Kidney (tissue), 22 donors: ENCODE measurements at places on chromosomes 12 and 14. TPM values are rescaled to one million over a fixed set of nuclear protein-coding genes. Genes with fewer than 3 reads are reported as not detected.

DNA sequence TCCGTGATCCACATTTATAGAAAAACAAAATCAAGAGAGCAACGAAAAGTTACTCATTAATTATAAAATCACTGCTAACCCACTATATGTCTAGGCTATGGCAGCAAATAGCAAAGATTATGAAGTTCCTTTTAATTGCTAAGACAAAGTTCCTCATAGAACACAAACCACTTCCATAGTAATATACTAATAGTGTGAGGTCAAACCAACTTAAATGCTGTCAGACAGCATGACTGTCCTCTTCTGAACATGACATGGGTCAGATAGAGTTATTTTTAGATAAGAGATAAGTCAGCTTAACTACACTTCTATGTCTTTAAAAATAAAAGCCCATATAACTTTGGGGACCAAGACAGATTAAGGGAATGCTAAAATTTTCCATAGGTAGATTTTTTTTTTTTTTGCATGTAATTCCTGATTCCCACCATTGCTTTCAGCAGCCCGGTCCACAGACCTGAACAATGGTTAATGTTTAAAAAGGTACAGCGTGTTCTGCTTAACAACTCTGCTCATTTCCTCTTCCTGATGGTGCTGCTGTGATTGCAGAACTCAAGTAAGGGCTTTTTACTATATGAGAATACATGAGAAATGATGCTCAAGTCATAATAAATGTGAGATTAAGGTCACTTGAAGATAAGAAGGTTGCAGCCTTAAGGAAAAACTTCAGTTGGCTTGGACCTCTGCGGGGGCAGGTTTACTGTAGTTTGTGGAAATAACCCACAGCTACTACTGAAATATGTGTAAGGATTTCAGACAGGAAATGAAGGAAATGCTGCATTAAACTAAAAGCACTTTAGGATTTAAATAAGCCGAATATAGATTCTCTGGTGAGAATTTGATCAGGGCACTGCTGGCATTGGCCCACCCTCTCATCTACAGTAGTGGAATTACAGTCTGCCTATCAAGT, 37.7 kb upstream of the DUSP6 start:
- no peak overlapping the region for H3K4me3 ChIP-seq
- H3K27me3 ChIP-seq, result no peaks in the 10 kb centered on the region
- DNase-seq, result no peak
- no peaks in the 10 kb centered on the region for H3K36me3 ChIP-seq
- H3K4me1 ChIP-seq, result peaks cover 29% of the 10 kb centered on the region

DNA sequence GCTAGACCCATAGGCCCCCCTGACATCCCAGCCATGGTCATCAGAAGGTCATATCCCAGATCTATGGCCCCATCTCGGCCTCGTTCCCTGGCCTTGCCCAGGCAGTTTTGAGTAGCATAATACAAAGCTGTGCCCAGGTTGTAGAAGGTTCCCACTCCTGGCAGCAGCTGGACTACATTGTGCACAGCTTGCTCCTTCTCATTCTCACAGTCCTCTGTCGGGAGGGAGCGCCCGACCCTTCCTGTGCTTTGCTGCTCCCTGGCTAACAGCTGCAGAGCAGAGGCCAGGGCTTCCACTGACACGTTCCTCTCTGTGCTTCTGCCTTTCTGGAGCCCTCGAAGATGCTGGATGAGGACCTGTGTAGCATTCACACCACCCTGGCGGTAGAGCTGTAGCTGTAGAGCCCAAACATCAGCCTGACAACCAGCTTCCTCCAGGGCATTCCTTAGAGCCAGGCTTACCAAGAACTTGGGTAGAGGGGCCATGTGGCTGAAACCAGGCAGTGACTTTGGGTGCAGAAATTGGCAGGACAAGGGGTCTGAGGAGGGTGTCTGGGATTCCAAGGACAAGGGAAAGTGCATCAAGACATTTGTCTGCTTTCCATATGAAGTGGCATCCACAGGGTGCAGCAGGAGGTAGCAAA, 1.0 kb downstream of the APOF start:
- H3K27me3 ChIP-seq, result no peaks in the 10 kb centered on the region
- H3K4me1 ChIP-seq, result peaks cover 3% of the 10 kb centered on the region
- no peak for DNase-seq
- H3K36me3 ChIP-seq, result no peaks in the 10 kb centered on the region
- no peak overlapping the region for H3K27ac ChIP-seq

DNA sequence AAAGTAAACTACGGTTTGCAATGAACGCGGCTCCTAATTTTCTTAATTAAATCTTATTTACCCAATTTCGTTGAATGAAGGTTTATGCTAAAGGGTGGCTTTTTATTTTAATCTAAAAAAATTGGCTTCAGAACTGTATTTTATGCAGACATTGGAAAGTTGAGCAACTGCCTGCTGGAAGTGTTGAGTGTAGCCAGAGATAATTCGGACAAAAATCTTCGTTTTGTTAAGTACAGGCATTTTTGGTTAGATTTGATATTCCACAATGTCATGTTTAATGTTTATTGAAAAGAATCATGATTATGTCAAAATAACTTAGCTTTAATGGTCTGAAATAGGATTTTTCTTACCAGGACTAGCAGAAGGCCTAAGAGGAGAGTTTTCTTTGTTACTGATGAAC, 875 bp downstream of the IRAK3 start:
- H3K4me3 ChIP-seq, result no peak overlapping the region
- H3K36me3 ChIP-seq, result no peaks in the 10 kb centered on the region
- H3K4me1 ChIP-seq, result no peaks in the 10 kb centered on the region
- H3K27me3 ChIP-seq, result no peaks in the 10 kb centered on the region

- no peaks in the 10 kb centered on the region for H3K27me3 ChIP-seq
- no peaks in the 10 kb centered on the region for H3K4me1 ChIP-seq
- no peak overlapping the region for H3K27ac ChIP-seq
- no peak for DNase-seq
These were observed 26.8 kb downstream of the ANKS1B start for GRCh38 chr12:99957866-99958466.

- H3K27me3 ChIP-seq, result no peaks in the 10 kb centered on the region
- H3K27ac ChIP-seq, result no peak overlapping the region
- no peak for DNase-seq
- no peaks in the 10 kb centered on the region for H3K36me3 ChIP-seq
- H3K4me1 ChIP-seq, result no peaks in the 10 kb centered on the region
These were observed 56.3 kb downstream of the PLXNC1 start for GRCh38 chr12:94204499-94205247.

DNA sequence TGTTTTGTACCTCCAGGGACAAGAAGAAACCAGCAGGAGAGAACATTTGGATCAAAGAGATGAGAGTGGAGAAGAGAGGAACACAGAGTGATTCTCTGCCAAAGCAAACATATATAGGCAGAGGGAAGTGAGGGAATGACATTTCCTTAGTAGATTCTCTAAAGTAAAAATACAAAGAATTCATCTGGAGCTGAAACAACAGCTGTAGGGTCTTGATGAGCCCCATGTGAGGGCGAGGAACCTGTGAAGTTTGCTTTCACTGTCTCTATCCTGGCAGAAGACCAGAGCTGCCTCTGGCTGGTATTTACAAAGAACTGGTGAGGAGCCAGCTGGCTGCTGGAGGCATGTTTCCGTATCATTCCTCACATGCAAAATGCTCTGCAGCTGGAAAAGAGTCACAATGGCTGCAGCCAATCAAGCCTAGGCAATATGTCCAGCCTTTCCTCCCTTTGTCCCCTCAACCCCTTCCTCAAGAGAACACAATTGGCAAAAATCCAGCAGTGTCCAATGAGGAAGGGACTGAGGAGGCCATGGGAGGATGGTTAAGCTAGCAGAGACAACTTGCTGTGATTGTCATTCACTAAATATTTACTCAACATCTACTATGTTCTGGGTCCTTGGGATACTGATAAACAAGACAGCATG, 122.5 kb downstream of the PHLDA1 start:
- H3K4me3 ChIP-seq, result no peak overlapping the region
- DNase-seq, result peak; percentile 70
- no peak overlapping the region for H3K27ac ChIP-seq
- H3K36me3 ChIP-seq, result no peaks in the 10 kb centered on the region

DNA sequence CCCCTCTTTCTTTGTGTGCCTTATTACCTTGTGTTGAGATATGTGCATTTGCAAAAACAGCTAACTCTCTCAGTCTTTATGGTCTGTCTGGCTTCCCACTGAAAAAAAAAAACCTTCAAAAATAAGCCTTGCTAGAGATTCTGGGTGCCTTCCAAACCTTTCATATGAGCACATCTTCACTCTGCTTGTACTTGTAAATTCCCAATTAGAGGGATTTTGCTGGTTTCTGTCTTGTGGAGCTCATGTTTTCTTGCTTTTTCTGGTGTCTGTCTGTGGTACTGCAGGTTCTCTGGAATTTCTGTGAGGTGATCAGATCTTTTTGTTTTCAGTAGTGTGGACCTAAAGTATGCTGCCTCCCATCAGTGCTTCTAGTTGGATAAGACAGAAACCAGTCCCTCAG, 100.1 kb downstream of the PIK3C2G start:
- H3K27me3 ChIP-seq, result no peaks in the 10 kb centered on the region
- H3K4me1 ChIP-seq, result no peaks in the 10 kb centered on the region
- H3K4me3 ChIP-seq, result no peak overlapping the region
- no peak for DNase-seq
- H3K36me3 ChIP-seq, result no peaks in the 10 kb centered on the region

- H3K36me3 ChIP-seq, result no peaks in the 10 kb centered on the region
- no peaks in the 10 kb centered on the region for H3K27me3 ChIP-seq
- DNase-seq, result peak; percentile 93
- H3K27ac ChIP-seq, result peak overlapping the region; percentile 86
- H3K4me1 ChIP-seq, result peaks cover 65% of the 10 kb centered on the region
- no peak overlapping the region for H3K4me3 ChIP-seq
These were observed 320.6 kb downstream of the RAD51B start for GRCh38 chr14:68140076-68140741.

GRCh38 chr12:19937161-19937560, 431.2 kb upstream of the PDE3A start:
- H3K4me1 ChIP-seq, result no peaks in the 10 kb centered on the region
- H3K27me3 ChIP-seq, result no peaks in the 10 kb centered on the region
- H3K36me3 ChIP-seq, result no peaks in the 10 kb centered on the region
- no peak overlapping the region for H3K27ac ChIP-seq
- no peak overlapping the region for H3K4me3 ChIP-seq
- no peak for DNase-seq

DNA sequence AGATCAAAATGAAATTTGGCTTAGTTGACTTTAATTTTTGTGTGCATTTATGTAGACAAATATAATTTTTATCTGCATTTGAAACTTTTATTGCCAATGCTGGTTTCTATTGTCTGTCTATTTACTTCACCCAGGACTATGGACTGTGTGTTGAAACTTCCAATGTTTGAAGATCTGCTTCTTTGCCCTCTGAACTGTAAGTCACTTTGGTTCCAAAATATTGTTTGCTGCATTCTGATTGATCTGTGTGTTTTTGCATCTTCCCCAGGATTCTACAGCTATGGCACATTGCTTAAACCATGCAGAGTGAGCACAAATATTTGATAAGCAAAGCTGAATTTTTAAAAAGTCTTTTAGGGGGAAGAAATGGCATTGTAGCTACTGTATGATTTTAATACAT, 131.0 kb upstream of the SOX5 start:
- H3K27ac ChIP-seq, result no peak overlapping the region
- DNase-seq, result no peak
- H3K4me1 ChIP-seq, result no peaks in the 10 kb centered on the region
- no peaks in the 10 kb centered on the region for H3K27me3 ChIP-seq
- no peaks in the 10 kb centered on the region for H3K36me3 ChIP-seq
- H3K4me3 ChIP-seq, result no peak overlapping the region

- no peaks in the 10 kb centered on the region for H3K4me1 ChIP-seq
- H3K4me3 ChIP-seq, result no peak overlapping the region
- H3K27ac ChIP-seq, result no peak overlapping the region
- no peaks in the 10 kb centered on the region for H3K27me3 ChIP-seq
- no peaks in the 10 kb centered on the region for H3K36me3 ChIP-seq
These were observed 776.6 kb downstream of the MED13L start for GRCh38 chr12:115500872-115501271.

DNA sequence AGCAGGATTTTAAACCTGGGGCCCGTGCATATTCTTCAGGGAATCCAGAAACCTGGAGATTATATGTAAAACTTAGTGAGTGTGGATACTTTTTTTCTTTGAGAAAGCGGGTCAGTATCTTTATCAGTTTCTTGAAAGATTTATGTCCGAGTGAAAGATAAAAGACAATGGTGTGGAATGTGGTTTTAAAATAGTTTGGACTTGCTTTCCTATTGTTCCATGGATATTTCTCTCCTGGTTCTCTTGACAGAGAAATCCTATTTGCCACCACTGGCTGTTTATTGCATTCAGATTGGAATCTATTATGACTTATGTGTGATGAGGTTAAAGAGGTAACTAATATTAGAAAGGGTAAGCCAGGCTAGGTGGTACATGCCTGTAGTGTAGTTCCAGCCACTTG, 27.4 kb downstream of the KTN1 start:
- H3K36me3 ChIP-seq, result no peaks in the 10 kb centered on the region
- H3K4me1 ChIP-seq, result peaks cover 31% of the 10 kb centered on the region
- DNase-seq, result no peak
- H3K4me3 ChIP-seq, result no peak overlapping the region

DNA sequence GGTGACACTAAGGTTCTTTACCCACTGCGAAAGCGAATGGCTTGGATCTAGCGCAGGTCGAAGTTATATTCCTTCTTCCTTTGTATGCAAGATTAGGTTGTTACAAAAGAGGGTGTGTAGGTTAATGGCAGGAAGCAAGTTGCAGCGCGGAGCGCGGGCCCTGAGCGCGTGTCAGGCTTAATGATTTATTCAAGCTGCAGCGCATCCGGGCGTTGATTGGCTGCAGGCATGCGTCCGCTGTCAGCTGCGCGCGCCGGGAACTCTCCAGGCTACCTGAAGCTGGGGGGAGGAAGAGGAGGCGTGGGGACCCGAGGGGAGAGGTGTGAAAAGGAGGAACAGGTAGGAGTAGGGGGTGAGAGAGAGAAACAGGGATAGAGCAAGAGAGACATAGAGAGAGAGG, 7.4 kb downstream of the ASCL1 start:
- no peak overlapping the region for H3K4me3 ChIP-seq
- no peak overlapping the region for H3K27ac ChIP-seq
- DNase-seq, result peak; percentile 43
- H3K36me3 ChIP-seq, result no peaks in the 10 kb centered on the region

- no peak overlapping the region for H3K27ac ChIP-seq
- H3K4me1 ChIP-seq, result no peaks in the 10 kb centered on the region
- no peak for DNase-seq
These were observed 5.0 kb upstream of the CTDSP2 start for GRCh38 chr12:57851552-57851951.

- no peak overlapping the region for H3K27ac ChIP-seq
- DNase-seq, result no peak
- H3K36me3 ChIP-seq, result no peaks in the 10 kb centered on the region
- no peak overlapping the region for H3K4me3 ChIP-seq
- no peaks in the 10 kb centered on the region for H3K4me1 ChIP-seq
These were observed 4.2 kb downstream of the DENND5B start for GRCh38 chr12:31586728-31587127.

RFX4 gene
- not detected for polyA plus RNA-seq

LBHD2 gene
- polyA plus RNA-seq, result 0.82 TPM

LMNTD1 gene
- not detected for polyA plus RNA-seq

SERPINA3 gene
- polyA plus RNA-seq, result 786 TPM

RILPL2 gene
- 11.1 TPM for polyA plus RNA-seq

AMDHD1 gene
- 5.9 TPM for polyA plus RNA-seq

DNAI7 gene
- 3.0 TPM for polyA plus RNA-seq

TESPA1 gene
- polyA plus RNA-seq, result not detected

KERA gene
- not detected for polyA plus RNA-seq

EVL gene
- polyA plus RNA-seq, result 54.8 TPM

BATF gene
- polyA plus RNA-seq, result 1.6 TPM

NEDD1 gene
- polyA plus RNA-seq, result 4.2 TPM

PDE3A gene
- polyA plus RNA-seq, result 3.3 TPM
